Esophagus squamous epithelium (tissue), 5 donors: ENCODE measurements at places on chromosomes 2 and 18. TPM values are rescaled to one million over a fixed set of nuclear protein-coding genes. Genes with fewer than 3 reads are reported as not detected.

DNA sequence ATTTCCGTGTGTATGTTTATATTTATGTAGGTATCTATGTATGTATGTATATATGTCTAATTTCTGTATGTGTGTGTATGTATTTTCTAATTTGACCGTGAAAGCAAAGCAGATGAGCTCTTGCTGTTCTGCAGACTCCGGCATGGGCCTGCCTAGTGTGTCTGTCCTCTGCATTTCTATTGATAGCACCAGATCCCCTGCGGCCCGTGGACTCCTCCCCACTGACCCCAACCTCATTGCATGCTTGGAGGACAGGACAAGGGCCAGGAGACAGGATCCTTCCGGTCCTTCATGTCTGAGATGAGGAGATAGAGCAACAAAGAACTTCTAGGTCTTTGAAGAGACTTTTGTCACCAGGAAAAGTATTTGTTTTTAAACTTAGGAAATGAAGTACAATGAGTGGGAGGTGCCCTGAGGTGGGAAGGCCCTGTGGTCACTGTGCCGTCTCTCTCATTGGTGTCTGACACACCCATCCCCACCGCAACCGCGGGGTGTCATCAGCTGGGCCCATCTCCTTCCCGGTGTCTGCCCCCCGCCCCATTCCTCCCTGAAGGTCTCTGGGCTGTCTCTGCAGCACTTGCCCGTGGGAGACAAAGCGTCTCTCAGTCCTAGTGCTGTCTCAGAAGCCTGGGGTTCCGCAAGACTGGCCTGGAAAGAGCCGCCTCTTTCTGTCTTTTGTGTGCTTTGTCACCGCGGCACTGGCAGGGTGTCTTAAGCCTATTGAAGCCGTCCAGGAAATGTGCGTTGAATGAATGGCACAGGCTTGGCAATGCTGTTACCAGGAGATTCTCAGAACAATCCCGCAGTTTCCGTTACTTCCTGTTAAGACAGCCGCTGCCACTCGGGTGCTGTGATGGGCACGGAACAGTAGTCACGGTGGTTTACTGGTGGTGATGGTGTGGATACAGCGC lies 216.4 kb downstream of the AGAP1 start:
- no peak for DNase-seq

CNDP1 gene
- total RNA-seq: not detected

UBXN2A gene
- 9.2 TPM for total RNA-seq

DNA sequence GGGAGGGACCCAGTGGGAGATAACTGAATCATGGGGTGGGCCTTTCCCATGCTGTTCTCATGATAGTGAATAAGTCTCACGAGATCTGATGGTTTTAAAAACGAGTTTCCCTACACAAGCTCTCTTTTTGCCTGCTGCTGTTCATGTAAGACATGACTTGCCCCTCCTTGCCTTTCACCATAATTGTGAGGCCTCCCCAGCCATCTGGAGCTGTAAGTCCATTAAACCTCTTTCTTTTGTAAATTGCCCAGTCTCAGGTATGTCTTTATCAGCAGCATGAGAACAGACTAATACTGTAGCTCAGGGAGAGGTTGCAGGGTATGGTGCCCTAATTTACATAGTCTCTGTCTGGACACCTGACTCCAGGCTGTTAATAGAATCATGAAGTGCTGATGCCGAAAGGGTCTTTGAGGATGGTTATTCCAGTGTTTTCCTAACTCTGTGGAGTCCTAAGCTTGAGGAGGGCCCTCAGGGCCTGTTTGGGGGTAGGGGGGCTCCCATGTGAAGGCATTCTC lies 343.2 kb downstream of the ALK start:
- no peak for DNase-seq

- no peak for DNase-seq
These were observed 109.6 kb upstream of the CYRIA start for GRCh38 chr2:16774980-16775898.
